SJSA1 (cell line): ENCODE measurements at places on chromosomes 11 and 22. TPM values are rescaled to one million over a fixed set of nuclear protein-coding genes. Genes with fewer than 3 reads are reported as not detected.

- DNase-seq: no peak
Measured at GRCh38 chr11:31106326-31106725, 263.2 kb downstream of the DCDC1 start.

GRCh38 chr11:96035031-96035739 lies 111.3 kb upstream of the MTMR2 start:
- DNase-seq: no peak

GRCh38 chr11:12811861-12812260 lies 137.6 kb downstream of the TEAD1 start:
- DNase-seq: no peak

The RFPL3 gene
- not detected in 2 replicates for total RNA-seq

DNA sequence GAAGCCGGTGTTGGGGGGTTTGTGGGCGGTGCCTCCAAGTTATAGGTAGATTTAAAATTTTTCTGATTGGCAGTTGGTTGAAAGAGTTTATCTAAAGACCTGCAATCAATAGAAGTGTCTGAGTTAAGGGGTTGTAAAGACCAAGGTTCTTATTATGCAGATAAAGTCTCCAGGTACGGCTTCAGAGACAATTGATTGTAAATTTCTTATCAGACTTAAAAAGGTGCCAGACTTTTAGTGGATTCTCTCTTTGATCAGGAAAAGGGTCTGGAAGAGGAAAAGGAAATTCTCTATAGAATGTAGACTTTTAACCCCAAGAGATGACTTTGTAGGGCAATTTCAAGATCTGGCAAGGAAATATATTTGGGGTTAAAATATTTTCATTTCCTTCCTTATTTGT lies 25.2 kb downstream of the CLMP start:
- no peak for DNase-seq

GRCh38 chr11:44964526-44965209 lies 14.0 kb upstream of the TP53I11 start:
- DNase-seq: no peak

- DNase-seq: no peak
Measured at GRCh38 chr11:57556041-57556440, 11.4 kb downstream of the UBE2L6 start.
